ENCODE measurements at places on chromosomes 11 and 22. TPM values are rescaled to one million over a fixed set of nuclear protein-coding genes. Genes with fewer than 3 reads are reported as not detected.

DNA sequence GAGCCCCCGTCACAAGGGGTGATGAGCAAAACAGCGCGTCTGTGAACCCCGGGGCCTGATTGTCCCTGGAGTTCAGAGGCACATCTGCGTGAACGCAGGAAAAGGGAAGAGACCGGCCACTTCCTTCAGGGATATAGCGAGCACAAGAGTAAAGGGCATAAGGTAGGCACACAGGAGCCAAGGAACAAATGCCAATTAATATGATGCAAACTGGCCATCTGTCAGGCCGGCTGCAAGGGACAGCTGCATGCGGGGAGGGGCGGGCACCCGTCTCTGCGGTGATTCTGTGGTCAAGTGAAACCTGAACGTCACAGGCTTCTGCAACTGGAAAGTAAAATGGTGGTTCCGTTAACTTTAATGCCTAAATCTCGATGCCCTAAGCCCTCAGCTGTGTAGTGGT, 64.7 kb downstream of the TRIM29 start:
- H3K27me3 ChIP-seq: no peaks in the 10 kb centered on the region
- H3K36me3 ChIP-seq: no peaks in the 10 kb centered on the region
- DNase-seq: no peak
- H3K4me3 ChIP-seq: no peak overlapping the region
- H3K27ac ChIP-seq: no peak overlapping the region
- H3K4me1 ChIP-seq: no peaks in the 10 kb centered on the region

- H3K36me3 ChIP-seq: no peaks in the 10 kb centered on the region
- no peaks in the 10 kb centered on the region for H3K4me1 ChIP-seq
These were observed 69.5 kb upstream of the NUP50 start for GRCh38 chr22:45094081-45094720.

- H3K27ac ChIP-seq: no peak overlapping the region
- no peaks in the 10 kb centered on the region for H3K27me3 ChIP-seq
- no peaks in the 10 kb centered on the region for H3K36me3 ChIP-seq
- H3K4me3 ChIP-seq: no peak overlapping the region
These were observed 29.5 kb downstream of the TMEM123 start for GRCh38 chr11:102422817-102423712.

CRYBB3 gene
- not detected for total RNA-seq

TMEM126B gene
- total RNA-seq: 37.2 TPM

Measured in right atrium auricular region (tissue), 2 donors.